Right cardiac atrium (tissue), 5 donors: ENCODE measurements at places on chromosomes 12 and 14. TPM values are rescaled to one million over a fixed set of nuclear protein-coding genes. Genes with fewer than 3 reads are reported as not detected.

GRCh38 chr14:70789361-70789760 is 20.0 kb downstream of the MAP3K9 start:
- no peak for DNase-seq

GRCh38 chr14:44586910-44587309 is 79.8 kb upstream of the FSCB start:
- DNase-seq: no peak

The GOLT1B gene
- total RNA-seq: 19.2 TPM

GRCh38 chr12:89352242-89352491 is 134 bp downstream of the DUSP6 start:
- no peak for DNase-seq

DNA sequence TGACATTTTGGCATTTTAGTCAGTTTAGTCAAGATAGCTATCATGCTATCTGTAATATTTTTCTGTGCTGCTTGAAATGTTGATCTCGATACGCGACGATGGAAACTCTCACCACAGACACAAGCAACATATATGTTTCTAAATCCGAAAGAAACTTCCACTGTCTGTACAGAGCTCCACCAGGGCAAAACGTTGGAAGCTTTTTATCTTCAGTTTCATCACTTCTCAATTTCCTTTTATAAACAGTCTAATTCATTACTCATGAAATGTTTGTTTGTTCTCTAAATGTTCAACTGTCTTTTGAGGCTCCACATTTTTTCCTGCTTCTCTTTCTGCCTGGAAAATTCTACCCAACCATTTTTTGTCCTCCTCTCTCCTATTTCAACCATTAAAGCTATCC is 737.6 kb downstream of the SLC16A7 start:
- no peak for DNase-seq

GRCh38 chr14:104478656-104479055 is 100.9 kb upstream of the C14orf180 start:
- DNase-seq: no peak

DNA sequence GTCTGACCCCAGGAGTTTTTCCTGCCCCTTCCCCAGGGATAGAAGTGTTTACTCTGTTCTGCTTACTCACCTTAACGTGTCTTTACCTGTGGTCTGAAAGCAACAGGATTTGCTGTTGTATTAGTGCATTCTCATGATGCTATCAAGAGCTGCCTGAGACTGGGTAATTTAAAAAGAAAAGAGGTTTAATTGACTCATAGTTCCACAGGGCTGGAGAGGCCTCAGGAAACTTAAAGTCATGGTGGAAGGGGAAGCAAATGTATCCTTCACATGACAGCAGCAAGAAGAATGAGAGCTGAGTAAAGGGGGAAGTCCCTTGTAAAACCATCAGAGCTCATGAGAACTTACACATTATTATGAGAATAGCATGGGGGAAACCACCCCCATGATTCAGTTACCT is 240.4 kb downstream of the SNAPC1 start:
- DNase-seq: no peak

- DNase-seq: no peak
Observed at GRCh38 chr14:96754845-96755184, 42.4 kb upstream of the VRK1 start.

DNA sequence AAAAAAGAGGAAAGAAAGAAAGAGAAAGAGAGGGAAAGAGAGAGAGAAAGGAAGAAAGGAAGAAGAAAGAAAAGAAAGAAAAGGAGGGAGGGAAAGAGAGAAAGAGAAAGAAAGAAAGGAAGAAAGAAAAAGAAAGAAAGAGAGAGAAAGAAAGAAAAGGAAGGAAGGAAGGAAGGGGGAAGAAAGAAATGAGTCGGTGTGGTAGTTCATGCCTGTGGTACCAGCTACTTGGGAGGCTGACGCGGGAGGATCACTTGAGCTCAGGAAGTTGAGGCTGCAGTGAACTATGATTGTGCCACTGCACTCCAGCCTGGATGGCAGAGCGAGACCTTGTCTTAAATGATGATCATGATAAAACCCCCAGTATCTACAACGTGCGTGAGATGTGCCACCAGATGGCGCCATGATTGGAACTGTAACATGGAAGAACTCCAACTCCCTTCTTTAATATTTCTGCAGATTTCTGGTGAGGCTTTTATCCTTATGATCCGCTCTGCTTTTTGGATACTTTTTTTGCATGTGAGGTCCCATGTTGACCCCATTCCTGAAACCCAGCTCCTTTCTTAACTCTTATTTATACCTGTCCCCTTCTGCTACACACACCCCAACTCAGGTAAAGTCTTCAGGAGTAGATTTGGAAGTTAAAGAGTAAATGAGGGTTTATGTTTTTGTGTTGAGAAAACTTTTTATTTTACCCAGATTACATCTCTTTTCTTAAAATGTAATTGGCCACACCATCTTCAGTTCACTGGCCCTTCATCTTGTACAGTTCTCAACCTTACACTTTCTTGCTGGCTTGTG is 25.6 kb downstream of the RNASE10 start:
- peak; percentile 61 for DNase-seq

GRCh38 chr14:66078006-66078405 is 408.2 kb upstream of the CCDC196 start:
- no peak for DNase-seq

- no peak for DNase-seq
Observed at GRCh38 chr12:54253240-54253639, 26.7 kb downstream of the CBX5 start.

The OR10G2 gene
- not detected for total RNA-seq

GRCh38 chr14:90060965-90061684 is 669 bp upstream of the KCNK13 start:
- peak; percentile 30 for DNase-seq

DNA sequence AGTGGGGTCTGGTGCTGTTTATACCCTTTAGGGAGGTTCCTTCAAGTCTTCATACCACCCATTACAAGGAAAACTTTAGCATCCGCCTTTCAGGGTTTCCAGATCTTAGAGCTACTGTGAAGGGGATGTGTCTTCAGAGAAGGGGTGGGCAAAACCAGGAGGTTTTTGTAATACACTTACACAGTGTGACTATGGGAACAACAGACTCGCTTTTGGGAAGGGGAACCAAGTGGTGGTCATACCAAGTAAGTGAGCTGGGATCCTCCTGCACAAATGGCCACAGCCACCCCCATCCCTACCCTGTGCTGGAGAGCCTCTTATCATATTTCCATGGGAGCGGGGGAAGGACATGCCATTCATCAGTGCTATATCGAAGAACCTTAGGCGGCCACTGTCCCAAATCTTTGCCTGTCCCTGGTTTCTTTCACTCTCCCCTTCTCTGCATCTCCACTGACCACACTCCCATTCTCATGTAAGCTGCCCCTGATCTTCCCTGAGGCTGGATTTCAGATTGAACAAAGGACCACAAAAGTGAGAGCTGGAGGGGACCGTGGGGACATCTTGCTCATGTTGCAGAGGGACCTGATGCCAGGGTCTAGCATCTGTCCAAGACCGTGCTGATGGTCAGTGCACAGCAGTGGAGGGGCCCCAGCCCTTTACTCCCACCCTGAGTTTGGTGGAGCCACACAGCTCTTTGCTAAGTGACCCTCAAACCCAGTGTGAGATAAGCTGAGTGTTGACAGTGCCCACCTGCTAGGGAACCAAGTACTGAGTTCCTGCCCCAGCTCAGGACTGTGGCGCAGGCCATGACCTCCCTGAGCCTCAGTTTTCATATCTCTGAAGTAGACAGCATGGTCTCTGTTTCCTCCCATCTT is 51.4 kb downstream of the DAD1 start:
- no peak for DNase-seq

The TMEM233 gene
- 0.31 TPM for total RNA-seq

DNA sequence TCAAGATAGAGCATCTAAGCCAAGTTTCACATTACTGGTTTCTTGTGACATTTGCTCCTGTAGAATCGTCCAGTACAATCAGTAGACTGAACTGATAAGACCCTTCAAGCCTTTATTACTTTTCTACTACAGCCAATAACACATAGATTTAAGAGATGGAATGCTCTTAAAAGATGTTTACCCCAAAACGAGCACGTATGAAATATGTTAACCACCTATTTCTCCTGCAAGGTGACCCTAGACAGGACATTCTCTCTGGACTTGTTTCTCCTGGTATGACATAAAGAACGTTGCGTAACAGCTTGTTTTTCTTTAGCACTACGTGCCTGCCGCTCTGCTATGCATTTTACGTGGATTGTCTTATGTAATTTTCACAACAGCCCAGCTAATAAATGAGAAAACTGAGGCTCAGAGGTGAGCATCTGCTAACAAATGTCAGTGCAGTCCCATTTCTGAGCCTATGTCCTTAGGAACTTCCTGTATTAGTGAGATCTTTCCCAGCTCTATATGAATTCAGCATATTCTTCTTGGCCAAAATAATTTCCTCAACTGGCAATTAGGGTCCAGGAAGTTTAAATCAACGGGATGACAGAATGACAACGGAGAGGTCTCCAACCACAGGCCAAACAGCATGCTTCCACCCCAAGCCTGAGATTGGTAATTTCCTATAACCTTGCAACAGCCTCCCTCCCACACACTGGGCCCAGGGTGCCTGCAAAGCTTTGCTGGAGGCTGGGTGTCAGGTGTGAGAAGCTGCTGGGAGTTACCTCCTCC is 3.7 kb downstream of the NFKBIA start:
- DNase-seq: no peak

DNA sequence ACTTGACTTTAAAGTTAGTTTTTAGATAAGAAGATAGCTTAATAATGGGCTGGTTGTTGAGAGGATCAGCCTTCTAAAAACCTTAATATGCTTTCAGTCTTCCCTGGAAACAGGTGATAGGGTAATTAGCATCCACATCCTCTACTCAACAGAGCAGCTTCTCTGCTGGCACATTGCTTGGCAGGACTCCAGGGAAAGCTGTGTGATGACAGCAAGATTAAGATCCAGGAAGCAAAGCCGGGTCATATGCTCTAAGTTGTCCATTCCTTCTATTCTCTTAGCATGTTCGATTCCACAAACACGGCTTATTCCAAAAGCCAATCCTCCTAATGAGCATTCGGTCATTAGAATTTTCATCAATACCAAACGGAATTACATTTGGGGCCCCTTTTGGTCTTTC is 87.0 kb downstream of the HMGA2 start:
- no peak for DNase-seq

The GSC gene
- total RNA-seq: not detected

DNA sequence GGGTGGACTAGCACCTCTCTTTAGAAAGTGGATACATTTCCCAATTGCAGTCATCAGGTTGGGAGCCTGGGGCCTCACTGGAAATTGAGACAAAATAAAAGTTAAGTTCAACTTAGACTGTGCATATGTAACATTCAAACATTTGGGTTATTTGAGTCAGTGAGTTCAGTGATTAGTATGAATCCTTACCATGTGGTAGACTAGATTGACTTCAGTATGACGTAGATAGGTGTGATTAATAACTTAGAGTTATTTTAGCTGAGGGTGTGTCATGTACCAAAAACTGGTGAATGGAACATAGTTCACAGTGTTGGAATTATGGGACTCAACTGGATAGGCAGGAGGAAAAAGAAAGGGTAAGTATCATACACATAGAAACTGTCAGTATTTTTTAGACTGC is 8.0 kb upstream of the SSTR1 start:
- no peak for DNase-seq

The GUCY2C gene
- not detected for total RNA-seq

DNA sequence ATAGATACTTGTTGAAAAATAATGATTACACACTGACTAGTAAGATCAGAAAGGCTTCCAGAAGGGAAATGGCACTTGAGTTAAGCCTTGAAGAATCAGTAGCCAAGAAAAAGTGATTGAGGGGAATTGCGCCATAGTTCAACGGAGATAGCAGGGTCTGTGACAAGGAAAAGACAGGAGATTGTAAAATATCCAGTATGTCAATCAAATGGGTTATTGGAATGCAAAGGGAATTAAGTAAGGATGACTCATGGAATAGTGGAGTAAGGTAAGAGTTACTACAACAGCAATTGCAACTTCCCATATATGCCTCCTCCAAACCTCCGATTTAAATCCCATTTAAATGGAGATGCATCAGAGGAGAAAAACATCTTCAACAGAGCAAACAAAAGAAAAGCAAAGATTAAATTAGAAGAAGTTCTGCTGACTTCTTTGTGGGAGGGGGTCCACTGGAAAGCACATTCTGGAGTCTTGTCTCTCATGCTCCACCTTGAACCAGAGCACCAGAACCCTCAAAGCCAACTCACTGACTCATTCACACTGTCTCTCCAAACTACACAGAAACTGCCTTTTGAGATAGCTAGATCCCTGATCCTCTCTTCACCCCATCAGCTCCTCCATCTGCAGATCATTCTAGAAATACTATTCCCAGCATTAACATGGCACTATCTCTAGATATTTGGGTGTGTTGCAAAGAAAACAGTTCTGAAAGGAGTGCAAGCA is 138.2 kb downstream of the NUAK1 start:
- DNase-seq: no peak

DNA sequence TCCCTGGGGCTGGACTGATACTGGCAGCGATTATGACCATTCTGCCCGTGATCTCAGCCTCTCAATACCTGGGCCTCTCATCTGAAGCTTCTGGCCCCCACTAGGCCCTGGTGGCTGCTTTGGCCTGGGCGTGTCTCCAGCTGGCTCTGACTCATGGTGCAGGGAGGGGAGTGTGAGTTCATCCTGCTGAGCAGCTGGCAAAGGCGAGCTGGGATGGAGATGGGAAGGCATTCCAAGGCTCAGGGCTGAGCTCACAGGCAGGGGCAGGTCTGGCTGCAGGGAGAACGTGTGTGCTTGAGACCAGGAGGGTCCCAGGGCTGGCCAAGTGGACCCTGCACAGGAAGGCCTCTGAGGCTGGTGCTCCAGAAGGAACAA is 221.8 kb downstream of the TMEM121 start:
- no peak for DNase-seq

DNA sequence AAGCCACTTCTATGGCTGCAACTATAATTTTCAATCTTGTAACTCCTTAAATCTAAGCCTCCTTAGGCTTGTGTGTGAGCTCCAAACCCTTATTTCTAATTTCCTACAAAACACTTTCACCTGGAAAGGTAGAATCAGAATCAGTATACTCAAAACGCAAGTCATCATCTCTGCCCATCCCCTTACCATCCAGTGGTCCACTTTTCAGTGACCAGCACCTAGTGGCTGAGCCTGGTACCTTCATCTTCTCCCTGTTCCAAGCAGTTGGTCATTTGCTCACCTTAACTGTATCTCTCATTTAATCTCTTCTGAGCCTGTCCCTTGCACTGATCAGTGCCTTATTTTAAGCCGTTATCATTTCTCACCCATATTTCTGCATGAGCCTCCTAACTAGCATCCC is 107.9 kb downstream of the PPM1H start:
- DNase-seq: no peak

The SDSL gene
- total RNA-seq: 6.3 TPM

GRCh38 chr14:101849125-101849524 is 87.6 kb downstream of the PPP2R5C start:
- DNase-seq: peak; percentile 66

The PNMA1 gene
- 36.3 TPM for total RNA-seq

GRCh38 chr12:90327793-90328743 is 619.4 kb upstream of the ATP2B1 start:
- DNase-seq: no peak

GRCh38 chr12:128534906-128535305 is 267.9 kb downstream of the TMEM132C start:
- DNase-seq: no peak

DNA sequence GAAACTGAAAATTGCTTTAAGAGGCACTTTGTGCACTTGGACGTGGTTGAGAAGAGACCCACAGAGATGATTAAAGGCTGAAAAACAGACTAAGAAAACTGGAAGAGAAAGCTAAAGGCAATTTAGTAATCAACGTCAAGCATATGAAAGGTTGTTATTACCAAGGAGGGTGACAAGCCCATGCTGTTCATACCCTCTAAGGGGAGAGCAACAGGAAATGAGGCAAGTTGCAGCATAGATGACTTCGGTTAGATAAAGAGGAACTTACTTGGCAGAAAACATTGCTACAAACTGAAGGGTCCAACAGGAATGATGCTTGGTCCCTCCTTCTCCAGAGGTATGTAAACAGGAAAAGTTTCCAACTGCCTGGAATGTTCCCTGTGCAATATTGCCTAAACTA is 107.8 kb downstream of the DUSP6 start:
- DNase-seq: no peak
